Neural progenitor cell (in vitro differentiated cells): ENCODE measurements at places on chromosomes 5 and 9.

DNA sequence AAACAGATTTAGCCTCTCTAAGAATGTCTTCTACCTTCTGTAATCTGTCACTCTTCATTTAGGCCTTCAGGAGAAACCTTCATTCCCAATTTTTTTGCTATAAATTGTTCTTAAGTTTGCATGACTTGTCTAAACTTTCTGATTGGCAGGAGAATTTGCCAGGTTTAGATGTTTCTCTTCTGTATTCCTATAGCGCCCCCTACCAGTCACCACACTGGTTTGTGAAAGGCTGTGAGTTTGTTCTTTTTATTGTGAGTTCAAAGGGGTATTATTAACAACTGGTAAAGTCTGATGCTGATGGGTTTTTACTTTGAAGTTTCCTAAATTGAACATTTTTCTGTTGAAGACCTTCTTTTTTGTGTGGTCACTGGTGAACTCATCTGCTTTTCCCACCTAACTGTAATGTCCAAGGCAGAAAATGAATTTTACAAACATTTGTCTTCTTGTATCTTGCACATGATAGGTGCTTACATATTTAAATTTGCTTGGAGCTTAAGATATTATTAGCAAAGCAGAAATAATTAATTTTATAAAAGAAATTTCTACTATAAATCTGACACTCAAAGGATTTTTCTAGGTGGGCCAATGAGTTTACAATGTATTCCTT is 18.4 kb upstream of the F2RL2 start:
- peak; percentile 89 for DNase-seq

DNA sequence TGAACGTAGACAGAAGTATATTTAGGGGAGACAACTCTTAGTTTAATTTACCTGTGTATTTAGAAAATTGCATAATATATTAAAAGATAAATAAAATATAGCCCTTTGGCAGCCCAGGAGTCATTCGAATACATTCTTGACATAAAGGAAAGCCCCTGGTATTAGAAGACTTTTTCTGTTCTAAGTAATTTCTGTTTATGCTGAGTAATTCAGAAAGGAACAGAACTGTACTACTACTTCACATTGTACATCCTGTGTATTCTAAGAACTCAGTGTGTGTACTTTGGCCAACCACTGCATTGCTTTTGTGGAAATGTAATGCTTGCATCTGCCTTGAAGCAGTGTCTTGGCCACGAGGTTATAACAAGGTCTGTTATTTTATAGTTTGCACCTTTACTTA is 136.4 kb downstream of the KDM4C start:
- DNase-seq: no peak

DNA sequence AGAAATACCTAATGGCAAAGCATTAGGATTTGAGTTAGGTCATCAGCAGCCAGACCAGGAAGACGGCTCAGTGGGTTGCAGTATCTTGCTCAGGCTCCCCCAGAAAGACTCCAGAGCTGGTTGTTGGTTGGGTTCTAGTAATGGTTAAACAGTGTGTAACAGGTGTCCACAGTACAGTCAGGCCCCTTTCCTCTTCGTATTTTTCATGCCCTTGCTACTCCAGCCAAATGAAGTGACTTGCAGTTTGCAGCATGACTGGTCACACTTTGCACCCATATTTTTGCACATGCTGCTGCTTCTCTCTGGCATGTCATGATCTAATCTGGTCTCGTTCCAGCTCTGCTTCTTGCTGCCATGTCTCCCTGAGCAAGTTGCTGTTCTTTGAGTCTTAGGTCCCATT is 60.6 kb upstream of the TRPC7 start:
- no peak for DNase-seq

GRCh38 chr5:27472000-27472763 is 433.8 kb upstream of the CDH9 start:
- DNase-seq: peak; percentile 91

DNA sequence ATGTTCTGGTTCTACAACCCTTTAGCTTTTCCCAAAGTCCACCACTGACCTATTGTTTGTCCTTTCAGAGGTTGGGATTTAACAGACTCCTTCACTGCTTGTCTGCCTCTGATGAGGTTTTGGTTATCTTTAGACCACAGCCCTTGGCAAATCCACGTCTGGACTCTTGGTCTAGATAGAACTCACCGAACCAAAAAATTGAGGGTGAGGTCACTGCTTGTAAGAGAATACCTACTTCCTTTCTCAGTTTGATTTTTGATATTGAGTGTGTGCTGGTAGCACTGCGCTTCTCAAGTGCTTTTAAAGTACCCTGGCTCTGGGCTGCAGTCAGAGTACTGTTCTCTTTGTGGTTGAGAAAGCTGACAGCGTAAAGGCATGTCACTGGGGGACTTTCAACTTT is 61.7 kb downstream of the JMY start:
- DNase-seq: peak; percentile 12

DNA sequence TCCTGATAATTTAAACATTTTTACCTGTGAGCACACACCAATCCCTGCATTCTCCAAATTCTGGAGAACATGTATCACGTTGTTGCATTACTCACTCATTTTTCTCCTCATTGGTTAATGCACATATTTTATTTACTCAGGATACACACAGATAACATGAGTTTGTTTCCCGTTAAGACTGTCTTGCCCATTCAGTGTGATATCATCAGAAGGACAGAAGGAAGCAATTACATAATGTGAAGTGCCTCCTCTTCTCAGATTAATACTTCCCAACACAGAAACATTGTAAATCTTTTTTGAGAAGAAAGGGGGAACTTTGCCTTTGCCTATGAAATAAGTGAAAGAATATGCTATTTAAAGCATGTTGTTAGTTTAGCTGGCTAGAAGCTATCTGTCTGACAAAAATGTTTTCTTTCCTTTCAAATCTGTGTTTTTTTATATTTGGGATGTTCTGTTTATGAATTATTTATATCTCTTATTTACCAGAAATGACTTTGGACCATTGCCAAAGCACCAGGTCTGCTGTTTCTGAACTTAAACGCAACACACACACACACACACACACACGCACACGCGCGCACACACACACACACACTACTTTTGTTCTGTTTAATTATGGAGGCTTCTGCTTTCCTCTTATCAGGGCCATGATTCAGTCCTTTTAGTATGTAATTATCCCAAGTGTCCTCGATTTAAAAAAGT is 186.5 kb downstream of the CHSY3 start:
- DNase-seq: no peak

DNA sequence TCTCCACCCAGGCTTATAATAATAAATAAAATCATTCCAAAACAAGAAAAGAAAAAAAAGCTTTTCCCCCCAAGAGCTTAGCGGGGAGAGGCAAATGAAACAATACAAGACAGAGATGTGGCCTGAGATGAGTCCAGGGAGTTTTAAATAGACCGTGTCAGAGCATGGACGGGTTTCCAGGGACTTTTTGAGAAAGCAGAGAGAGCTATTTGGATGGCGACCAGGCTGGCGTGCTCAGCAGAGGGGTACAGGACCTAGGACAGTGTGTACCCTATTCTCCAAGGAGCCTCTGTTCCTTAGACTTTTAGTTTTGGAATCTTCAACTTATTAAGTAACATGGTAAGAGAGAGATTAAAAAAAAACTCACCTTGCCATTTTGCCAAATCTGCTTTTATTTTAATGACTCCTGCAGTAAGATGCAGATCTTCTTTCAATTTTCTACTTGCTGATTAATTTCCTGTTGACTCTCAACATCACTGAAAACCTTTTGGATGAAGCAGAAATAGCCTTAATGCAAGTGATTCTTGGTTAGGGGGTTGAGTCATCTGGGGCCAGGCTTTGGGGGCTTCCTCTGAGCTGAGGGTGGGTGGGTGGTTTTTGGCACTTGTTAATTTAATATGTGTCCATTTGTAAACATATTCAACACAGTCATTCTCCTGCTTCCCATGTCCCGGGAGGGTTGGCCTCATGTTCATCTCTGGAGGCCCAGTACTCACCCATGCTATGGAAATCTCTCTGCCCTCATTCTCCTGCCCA is 49.6 kb upstream of the OSMR start:
- no peak for DNase-seq

DNA sequence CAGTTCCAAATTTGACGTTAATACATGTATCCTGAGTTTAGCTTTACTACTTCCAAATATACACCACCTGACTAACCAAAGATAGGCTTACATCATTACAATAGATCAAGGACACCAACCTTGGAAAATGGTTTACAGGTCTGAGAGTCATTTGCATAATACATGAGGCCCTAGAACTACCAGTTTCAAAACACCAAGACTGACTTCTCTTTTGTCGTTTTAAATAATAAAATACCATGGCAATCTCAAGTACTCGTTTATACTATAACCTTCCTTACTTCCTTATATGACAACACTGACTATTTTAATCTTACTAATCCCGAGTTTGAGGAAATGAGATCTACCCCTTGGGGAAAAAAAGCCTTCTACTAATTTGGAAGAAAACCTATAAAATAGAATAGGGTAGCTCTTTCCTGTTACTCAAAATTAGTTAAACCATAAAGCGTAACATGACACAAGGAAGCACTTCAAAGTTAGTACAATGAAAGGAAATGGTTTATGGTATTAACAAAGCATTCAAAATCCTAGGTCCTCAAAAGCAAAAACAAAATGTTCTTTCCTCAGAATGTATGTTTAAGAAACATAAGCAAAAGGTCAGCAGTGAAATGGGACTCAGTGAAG is 42.1 kb downstream of the UBQLN1 start:
- no peak for DNase-seq

DNA sequence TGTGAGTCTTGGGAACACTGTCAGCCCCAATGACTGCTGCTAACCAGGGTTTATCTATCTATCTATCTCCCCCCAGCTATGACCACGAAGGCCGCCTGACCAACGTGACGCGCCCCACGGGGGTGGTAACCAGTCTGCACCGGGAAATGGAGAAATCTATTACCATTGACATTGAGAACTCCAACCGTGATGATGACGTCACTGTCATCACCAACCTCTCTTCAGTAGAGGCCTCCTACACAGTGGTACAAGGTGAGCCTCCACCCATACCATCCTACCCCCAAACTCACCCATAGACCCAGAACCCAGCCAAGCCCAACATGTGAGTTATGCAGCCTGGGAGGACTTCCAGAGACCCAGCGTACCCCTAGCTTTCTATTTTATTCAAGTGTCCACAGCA is 65.4 kb upstream of the WWC1 start:
- no peak for DNase-seq

DNA sequence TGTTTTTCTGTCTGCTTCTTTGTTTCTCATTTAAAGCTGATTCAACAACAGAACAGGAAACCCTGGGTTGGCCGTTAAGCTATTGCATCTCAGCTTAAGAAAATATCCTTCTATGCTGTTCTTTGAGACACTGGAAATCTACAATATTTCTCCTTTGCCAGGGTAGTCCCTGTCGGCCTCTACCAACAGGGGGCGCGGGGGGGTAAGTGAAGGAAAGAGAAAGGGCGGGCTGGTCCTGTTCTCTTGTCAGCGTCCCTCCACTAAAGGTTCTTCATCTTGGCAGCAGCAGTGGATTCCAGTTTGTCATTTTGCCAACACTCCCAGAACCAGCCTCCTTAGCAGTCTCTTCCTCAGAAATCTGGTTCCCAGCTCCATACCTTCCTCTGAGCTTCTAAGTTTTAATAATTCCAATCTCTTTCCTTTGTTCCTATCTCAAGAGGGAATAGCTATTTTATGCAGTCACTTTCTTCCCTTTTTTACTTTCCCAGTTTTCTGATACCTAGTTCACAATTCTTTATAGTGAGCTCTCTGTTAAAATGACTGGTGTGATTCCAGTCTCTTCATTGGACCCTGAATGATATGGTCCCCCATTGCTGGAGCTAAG is 222.3 kb downstream of the GLIS3 start:
- DNase-seq: peak; percentile 72

DNA sequence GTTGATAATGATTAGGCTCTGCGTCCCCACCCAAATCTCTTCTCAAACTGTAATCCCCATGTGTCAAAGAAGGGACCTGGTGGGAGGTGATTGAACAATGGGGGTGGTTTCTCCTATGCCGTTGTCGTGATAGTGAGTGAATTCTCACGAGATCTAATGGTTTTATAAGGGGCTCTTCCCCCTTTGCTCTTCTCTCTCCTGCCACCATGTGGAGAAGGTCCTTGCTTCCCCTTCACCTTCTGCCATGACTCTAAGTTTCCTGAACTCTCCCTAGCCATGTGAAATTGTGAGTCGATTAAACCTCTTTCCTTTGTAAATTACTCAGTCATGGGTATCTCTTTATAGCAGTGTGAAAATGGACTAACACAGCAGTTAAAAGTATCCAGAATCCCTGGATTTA is 715.2 kb upstream of the DMAC1 start:
- DNase-seq: peak; percentile 13

- no peak for DNase-seq
Observed at GRCh38 chr9:128102861-128103588, 24.5 kb downstream of the PTGES2 start.

- peak; percentile 81 for DNase-seq
Observed at GRCh38 chr9:13088720-13089427, 190.6 kb downstream of the MPDZ start.

GRCh38 chr9:120435091-120435490 is 144.9 kb downstream of the CDK5RAP2 start:
- no peak for DNase-seq

GRCh38 chr5:120162321-120162720 is 301.8 kb upstream of the PRR16 start:
- no peak for DNase-seq

GRCh38 chr5:8650186-8650585 is 781.2 kb downstream of the MTRR start:
- DNase-seq: no peak

DNA sequence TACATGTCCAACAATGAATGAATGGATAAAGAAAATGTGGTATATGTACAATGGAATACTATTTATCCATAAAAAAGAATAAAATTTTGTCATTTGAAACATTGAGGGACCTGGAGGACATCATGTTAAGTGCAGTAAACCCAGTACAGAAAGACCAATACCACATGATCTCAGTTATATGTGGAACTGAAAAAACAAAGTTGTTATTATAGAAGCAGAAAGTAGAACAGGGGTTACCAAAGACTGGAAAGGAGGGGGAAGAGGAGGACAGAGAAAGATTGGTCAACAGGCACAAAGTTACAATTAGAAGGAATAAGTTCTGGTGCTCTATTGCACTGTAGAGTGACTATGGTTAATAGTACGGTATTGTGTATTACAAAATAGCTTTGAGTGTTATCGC is 233.8 kb downstream of the SEMA6A start:
- DNase-seq: no peak

GRCh38 chr5:2756211-2757152 is 5.0 kb upstream of the IRX2 start:
- peak; percentile 82 for DNase-seq

DNA sequence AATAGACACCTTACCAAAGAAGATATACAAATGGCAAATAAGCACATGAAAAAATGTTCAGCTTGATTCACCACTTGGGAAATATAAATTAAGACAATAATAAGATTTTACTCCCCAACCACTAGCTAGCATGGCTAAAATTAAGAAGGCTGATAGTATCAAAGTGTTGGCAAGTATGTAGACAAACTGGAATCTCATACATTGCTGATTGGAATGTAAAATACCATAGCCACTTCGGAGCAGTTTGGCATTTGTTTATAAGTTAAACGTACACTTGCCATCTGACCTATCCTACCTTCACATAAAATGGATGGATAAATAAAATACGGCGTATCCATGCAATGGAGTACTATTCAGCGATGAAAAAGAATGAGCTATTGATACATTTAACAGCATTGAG is 129.2 kb downstream of the ZNF462 start:
- no peak for DNase-seq

GRCh38 chr9:136653323-136654079 is 9.2 kb upstream of the EGFL7 start:
- no peak for DNase-seq

GRCh38 chr9:95852059-95853032 is 23.1 kb upstream of the ERCC6L2 start:
- DNase-seq: no peak

GRCh38 chr9:132546148-132547051 is 36.0 kb upstream of the BARHL1 start:
- peak; percentile 75 for DNase-seq
